Glomerular endothelial cell (primary cell): ENCODE measurements at places on chromosomes 3 and 15.

GRCh38 chr3:133896002-133896761 lies 500 bp upstream of the RAB6B start:
- DNase-seq: no peak

- no peak for DNase-seq
These were observed 108.9 kb downstream of the FBLN2 start for GRCh38 chr3:13657660-13658435.

GRCh38 chr15:100924436-100924835 lies 5.3 kb downstream of the LRRK1 start:
- no peak for DNase-seq

DNA sequence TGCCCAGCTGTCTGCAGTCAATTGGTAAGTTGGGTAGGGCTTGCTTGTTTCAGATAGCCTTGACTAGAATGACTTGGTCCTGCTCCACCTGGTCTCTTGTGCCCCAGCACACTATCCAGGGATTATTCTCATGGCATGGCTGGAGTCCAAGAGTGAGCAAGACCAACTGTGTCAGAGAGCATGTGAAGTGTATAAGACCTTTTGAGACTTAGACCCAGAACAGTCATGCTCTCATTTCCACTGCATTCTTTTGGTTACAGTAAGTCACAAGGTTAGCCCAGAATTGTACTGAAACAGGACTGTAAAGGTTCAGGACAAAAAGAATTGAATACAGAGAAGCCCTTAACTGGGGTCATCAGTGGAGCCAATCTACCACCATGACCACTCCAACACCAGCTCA lies 650.8 kb upstream of the ADAMTS9 start:
- DNase-seq: no peak

DNA sequence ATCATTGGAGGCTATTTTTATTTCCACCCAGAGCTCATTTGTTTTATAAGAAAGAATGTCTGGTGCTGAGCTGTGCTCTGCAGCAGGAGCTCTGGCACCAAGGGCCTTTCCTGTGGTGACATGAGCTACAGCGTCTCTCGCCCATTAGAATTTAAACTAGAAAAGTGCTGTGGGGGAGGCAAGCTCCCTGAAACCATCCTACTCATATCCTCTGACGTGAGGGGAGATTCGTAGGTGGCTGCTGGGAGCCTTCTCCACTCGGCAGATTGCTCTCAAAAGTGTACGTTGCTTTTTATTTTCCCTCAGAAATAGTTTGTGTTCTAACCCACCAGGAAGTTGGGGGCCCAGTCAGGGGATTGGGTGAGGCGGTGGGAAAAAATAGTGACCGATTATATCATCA lies 76.3 kb upstream of the ARHGEF3 start:
- DNase-seq: no peak

DNA sequence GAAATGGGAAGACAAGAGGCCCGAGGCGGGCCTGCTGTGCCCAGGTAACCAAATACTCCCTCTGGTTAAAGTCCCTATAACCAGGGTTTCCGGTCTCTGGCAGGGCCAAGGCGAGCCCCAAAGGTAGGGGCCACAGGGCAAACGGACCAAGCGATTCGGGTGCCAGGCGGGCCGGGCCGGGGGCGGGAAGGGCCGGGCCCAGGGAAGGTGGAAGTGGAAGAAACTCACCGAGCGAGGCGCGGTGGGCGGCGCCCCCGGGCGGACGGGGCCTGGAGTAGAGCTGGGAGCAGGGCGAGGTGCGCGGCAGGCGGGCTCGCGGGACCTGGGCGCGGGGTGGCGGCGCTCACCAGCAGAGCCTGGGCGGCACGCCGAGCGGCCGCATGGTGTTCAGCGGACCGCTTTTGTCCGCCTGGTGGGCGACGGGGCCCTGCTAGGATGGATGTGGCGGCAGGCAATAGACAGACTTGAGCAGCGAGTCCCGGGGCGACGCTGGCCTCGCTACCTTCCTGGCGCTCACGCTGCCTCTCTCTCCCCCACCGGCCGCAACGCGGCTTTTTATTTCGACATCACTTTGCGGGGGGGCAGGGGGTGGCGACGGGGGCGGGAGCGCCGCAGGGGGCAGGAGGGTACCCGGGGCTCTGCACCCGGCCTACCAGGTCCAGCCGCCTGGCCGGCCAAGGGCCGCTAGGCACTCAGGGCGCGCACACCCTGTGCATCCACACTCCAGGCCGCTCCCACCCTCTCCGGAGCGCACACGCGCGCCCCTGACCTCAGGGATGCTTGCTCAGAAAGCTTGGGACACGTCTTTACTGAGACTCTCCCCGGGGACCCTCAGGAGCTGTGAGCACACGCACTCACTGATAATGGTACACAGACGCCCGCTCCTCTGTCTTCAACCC lies at the start of gene GATA2:
Gene GATA2, minus strand, starts transcription at position 531 of the 899 bp plus-strand sequence. CDS start 6,170 bp downstream, outside the sequence.
- DNase-seq: no peak

- no peak for DNase-seq
These were observed 10.8 kb upstream of the CA12 start for GRCh38 chr15:63392361-63393009.

- no peak for DNase-seq
These were observed 409.4 kb upstream of the PPP2R3A start for GRCh38 chr3:135556174-135556573.

GRCh38 chr3:104536715-104537114 lies 830.0 kb upstream of the ALCAM start:
- no peak for DNase-seq

GRCh38 chr3:71022551-71023335 lies 560.8 kb downstream of the FOXP1 start:
- no peak for DNase-seq

DNA sequence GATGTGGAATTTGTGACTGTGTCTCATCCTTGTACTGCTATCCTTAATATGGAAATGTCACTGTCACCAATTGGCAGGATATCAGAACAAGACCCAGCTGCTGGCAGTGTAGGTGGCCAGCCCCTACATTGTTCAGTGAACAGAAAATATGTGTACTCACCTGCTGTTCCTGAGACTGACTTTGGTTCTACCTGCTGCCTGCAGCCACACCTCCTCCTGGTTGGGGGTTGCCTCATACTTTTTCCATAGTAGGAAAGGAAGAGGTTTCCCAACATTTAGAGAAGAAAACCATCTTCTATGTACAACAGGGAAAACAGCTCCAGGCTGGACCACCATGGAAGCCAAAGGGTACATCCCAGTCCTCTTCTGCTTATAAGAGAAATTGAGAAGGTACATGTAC lies 35.9 kb downstream of the SLC12A1 start:
- DNase-seq: no peak

DNA sequence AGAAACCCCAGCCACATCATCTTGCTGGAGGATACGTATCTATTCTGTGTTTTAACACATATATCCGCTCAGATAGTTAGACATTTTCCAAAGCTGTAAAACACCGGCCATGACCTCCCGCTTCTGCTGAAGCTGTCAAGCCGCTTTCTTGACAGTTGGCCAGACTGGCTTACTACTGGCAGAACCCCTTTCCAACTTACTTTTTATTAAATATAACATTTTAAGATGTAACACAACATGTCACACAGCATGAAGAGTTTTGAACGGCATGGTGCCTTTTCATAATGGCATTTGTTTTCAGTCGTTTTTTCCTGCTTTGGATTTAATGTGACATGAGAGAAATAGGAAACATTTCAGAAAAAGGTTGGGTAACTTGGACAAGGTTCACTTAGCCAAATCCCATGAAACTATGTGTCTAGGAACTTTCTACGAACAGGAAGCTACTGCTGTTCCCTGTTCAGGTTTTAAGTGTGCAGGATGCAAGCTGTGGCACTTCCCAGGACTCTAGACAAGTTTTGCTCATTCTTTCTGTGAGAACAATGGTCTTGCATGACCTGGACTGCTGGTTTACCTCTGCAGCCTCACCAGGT lies 281.4 kb downstream of the THSD4 start:
- DNase-seq: no peak

DNA sequence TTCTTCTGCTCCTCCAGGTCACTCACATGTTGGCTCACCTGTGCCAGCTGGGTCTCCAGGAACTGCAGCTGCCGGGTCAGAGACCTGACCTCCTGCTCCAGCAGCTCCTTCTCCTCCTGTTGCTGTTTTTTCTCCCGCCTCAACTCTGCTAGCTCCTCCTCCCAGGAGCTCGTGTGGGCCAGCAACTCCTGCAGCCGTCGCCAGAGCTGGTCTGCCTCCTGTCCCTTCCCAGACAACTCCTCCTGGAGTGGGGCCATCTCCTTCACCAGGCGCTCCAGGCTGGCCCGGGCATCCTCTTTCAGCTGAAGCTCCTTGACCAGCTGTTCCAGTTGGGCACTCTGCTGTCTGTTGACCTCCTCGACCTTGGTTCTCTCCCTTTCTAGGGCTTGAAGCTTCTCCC lies 24.5 kb downstream of the CXCR6 start:
- no peak for DNase-seq

DNA sequence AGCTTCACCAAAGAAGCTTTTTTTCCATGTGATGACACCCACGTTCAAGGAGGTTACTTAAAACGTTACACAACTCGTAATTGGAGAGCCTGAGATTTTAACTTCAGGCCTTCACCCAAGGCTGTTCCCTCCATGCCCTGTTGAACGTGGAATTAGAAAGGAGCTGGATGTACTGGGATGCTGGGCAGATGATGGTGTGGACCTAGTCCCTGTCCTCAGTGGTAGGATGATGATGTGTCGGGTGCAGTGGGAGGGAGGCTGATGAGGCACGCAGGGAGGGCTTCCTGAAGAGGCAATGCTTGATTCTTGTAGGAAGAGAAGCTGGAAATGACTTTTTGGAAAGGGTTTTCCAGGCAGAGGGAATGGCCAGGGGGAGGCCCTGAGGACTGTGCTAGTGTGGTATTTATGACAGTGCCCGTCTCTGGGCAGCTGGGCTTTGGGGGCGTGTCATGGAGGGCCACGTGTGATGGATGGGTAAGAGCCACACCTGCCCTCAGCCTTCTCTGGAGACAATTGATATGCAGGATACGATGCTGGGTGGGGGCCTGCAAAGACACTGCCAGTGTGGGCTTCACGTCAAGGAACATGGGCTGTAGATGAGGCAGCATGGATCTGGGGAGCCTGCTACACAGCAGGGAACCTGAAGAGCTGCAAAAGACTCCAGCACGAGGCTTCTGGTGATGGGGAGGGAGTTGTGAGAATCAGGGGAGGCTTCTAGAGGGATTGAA lies 15.3 kb downstream of the SYNM start:
- no peak for DNase-seq

GRCh38 chr3:140920029-140920428 lies 21.6 kb upstream of the SLC25A36 start:
- no peak for DNase-seq

DNA sequence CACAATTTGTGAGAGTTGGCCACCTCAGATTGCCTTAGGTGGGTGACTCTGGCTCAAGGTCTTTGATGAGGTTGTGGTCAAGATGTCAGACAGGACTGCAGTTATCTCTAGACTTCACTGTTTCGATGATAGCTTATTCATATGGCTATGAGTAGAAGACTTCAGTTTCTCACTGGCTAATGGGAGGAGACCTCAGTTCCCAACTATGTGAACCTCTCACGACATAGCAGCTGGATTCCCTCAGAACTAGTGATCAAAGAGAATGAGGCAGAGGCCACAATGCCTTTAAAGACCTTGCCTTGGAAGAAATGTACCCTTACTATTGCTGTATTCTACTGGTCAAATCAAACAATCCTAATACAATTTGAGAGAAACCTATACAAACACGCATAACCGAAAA lies 607.5 kb upstream of the ROBO2 start:
- DNase-seq: no peak

GRCh38 chr15:90701880-90702630 lies 15.1 kb upstream of the BLM start:
- DNase-seq: no peak

- peak; percentile 85 for DNase-seq
These were observed 826 bp downstream of the EEF1AKMT4 start for GRCh38 chr3:184250167-184250828.

DNA sequence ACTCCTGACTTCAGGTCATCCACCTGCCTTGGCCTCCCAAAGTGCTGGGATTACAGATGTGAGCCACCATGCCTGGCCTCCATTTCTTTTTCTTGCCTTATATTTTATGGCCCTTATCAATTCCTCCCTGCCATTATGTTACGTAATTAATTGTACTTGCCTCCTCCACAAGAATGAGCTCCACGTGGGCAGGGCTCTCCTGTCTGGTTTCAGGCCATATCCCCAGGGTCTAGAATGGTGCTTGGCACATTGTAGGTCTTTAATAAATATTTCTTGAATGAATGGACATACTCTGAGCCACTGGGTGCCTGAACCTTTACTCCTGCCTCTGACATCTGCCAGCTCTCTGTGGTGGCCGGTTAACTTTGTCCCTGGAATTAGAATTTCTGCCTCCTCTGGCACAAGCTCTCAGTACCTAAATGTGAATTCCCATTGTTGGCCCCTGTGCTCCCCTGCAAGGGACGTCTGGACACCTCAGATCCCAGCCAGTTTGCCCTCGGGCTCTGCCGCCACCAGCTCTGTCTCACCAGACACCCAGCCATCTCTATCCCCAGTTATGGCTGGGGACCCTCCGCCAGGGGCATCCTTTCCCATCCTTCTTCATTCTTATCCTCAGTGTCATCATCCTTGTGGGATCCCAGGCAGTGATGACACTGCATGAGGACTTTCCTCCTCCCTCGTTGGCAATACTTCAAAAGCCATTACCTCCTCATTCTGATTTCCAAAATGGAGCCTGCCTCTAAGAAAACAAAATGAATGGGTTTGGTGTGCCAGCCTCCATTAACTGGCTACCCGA lies 165.6 kb upstream of the SMAD3 start:
- DNase-seq: no peak

DNA sequence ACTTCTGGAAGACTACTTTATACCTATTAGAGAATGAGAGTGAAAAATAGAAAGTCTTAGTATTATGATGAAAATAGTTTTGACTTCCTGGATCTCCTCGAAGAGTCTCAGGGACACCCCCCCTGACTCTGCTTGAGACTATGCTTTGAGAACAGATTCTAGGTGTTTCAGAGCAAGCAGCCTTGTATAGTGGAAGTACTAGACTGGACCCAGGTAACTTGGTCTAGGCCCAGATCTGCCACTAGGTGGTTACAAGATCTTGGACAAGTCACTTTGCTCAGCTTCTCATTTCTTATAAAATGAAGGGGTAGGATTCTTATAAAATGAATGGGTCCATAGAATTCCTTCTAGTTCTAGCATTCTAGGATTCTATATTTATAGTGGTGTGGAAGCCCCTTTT lies 9.1 kb downstream of the ABHD5 start:
- DNase-seq: no peak

DNA sequence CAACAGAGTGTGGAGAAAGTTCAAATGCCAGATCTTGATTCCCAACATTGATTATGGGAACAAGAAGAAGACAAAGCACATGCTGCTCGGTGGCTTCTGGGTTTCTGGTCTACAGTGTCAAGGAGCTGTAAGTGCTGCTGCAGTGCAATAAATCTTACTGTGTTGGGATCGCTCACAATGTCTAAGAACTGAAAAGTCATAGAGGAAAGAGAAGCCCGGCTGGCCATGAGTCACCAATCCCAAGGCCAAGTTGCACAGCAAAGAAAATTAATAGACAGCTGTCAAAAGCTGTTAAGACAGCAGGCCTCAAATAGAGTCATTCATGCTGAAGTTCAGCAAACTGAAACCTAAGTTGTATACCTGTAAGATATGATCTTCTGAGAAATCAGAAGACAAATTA lies 33.2 kb upstream of the SPPL2A start:
- no peak for DNase-seq
